ENCODE measurements at places on chromosomes 11 and 22.

DNA sequence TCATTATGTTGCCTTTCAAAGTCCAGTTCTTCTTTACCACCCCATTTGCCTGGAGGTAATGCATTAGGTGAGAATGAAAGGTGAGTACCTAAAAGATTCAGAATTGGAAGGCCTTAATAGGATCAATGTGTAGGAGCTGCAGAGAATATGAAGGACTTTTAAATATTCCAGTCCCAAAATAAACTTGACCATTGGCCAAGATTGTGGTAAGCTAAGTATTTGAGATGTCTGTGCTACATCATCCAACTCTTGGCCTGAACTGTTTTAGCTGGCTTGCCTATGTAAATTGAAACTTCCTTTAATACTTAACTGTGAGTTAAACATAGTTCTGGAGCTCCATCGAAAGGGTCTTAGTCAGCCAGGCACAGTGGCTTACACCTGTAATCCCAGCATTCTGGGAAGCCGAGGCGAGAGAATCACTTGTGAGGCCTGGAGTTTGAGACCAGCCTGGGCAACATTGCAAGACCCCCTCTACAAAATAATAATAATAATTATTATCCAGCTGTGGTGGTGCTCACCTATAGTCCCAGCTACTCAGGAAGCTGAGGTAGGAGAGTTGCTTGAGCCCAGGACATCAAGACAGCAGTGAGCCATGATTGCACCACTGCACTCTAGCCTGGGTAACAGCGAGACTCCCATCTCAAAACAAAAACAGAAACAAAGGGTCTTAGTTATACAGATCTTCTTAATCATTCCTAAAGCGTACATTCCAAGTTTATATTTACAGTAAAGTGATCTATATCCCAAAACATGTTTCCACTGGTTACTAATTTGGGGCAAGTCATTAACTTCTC is 29.8 kb downstream of the MTMR3 start:
- DNase-seq, result peak; percentile 86

GRCh38 chr22:35567351-35568141 is 26.9 kb downstream of the RASD2 start:
- no peak for DNase-seq

GRCh38 chr22:48900327-48900597 is 927.4 kb downstream of the BRD1 start:
- no peak for DNase-seq

GRCh38 chr11:119471329-119471728 is 48.4 kb upstream of the THY1 start:
- no peak for DNase-seq

- DNase-seq, result no peak
Measured at GRCh38 chr11:105245781-105246315, 106.3 kb upstream of the CARD18 start.

GRCh38 chr22:32123657-32124056 is 35.4 kb downstream of the C22orf42 start:
- DNase-seq, result no peak

GRCh38 chr11:114773541-114774338 is 95.4 kb downstream of the NXPE2 start:
- DNase-seq, result no peak

GRCh38 chr11:36146437-36146836 is 142.8 kb downstream of the COMMD9 start:
- DNase-seq, result no peak

- DNase-seq, result no peak
Measured at GRCh38 chr11:72223615-72224563, 678 bp upstream of the INPPL1 start.

- no peak for DNase-seq
Measured at GRCh38 chr11:66815646-66816045, 27.6 kb upstream of the RCE1 start.

- DNase-seq, result no peak
Measured at GRCh38 chr11:63993993-63994392, 7.8 kb downstream of the OTUB1 start.

GRCh38 chr11:56558574-56558973 is 15.5 kb upstream of the OR5M11 start:
- no peak for DNase-seq

GRCh38 chr11:68978931-68979594 is 1.7 kb downstream of the MRGPRD start:
- no peak for DNase-seq

DNA sequence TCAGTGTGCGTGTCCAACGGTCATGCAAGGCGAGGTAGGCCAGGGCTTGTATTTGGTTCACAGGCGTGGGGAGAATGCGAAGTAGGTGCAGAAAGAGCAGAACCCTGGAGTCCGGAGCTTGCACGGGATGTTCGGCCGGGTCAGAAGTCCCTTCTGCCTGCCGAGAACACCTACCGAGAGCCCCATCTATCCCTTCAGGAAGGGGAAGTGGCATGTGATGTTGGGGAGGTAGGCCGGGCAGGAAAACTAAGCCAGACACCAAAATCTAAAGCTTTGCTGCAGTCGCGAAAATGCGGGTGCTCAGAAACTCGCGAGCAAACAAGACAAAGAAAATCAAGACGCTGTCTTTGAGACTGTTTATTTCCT is 435 bp upstream of the TAF6L start:
- no peak for DNase-seq

DNA sequence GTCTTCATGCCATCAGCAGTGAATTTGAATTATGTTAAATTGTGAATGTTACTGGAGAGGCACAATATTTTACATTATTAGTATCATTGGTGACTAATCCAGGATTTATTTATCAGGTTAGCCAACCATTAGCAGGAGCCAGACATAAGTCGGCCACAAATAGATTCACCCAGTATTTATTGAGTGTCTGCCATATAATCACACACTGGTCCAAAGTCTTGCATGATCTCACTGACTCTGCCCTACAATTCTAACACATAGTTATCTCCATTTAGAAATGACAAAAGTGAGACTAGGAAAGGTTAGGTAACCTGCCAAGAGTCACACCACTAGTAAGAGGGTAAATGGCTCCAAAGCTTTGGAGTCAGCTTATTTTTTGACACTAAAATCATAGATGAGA is 179.6 kb downstream of the BLID start:
- no peak for DNase-seq

- no peak for DNase-seq
Measured at GRCh38 chr11:11335043-11335442, 18.0 kb downstream of the CSNK2A3 start.

GRCh38 chr11:133163463-133164419 is 368.6 kb downstream of the OPCML start:
- DNase-seq, result peak; percentile 7

DNA sequence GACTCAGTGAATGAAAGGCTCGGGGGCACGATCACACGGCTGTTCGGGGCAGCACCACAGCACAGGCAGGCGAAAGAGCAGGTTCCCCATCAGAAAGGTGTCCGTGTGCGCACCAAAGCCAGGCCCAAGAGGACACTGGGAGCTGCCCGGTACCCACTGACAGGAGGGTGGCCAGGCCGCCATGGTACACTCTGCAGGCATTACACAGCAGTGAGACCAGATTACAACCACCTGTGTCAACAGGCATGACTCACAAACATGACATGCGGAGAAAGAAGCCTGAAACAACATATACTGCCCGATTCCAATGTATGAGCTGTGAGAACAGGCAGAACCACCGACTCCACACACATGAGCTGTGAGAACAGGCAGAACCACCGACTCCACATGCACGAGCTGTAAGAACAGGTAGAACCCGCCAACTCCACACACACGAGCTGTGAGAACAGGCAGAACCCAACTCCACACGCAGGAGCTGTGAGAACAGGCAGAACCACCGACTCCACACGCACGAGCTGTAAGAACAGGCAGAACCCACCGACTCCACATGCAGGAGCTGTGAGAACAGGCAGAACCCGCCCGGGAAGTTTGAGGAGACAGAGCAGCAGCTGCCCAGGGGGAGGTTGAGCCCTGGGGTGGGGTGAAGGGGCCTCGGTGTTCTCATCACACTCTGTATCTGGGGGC is 32.6 kb downstream of the KIAA0930 start:
- no peak for DNase-seq

DNA sequence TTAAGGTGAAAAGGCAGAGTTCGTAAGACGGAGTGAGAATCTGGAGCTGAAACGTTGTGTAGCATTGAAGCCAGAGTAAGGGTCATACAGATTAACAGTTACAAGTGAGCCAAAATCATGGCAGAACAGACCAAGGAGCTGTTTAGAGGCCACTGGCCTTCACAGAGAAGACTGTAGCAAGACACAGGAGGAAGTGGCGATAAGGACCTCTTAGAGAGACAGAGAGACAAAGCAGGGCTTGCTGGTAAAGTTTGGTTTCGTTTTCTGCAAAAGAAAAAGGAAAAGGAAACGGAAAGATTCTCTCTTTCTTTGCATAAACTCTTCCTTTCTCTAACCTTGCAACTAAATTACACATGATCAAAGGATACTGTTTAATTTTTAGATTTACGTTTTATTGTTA is 83.0 kb downstream of the AASDHPPT start:
- no peak for DNase-seq

DNA sequence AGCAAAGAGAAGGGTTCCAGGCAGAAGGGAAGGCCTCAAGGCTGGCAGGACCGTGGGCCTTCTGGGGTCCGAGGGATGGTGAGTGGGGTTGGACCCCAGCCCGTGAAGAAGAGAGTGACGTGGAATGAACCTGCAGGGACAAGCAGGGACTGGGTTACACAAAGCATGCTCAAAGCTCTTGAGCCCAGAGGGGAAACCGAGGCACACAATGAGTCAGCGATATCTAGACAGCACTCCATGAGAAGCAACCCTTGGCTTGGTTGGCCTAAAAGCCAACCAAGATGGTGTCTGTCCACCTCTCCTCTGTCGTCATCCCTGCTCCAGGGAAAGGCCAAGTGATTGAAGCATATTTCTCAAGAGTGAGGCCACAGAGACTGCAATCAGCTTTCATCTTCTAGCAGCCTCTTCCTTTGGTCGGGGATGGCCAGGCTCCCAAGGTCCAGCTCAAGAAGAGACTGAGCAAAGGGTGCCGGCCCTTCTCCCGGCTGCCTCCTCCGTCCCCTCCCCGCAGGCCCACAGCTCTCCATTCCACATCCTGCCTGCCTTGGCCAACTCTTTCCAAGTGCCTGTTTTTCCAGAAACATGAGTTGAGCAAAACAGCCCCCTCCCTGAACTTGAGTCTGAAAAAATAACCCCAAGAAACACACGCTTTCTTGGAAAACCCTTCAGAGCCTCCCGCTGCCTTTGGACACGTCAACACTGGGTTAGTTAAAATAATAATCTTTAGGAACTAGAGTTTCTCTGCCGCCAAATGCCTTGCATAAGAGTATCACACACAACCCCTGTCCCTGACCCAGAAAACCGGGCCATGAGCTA is 556.6 kb downstream of the MIAT start:
- no peak for DNase-seq

GRCh38 chr11:24592360-24592759 is 95.5 kb downstream of the LUZP2 start:
- DNase-seq, result no peak

DNA sequence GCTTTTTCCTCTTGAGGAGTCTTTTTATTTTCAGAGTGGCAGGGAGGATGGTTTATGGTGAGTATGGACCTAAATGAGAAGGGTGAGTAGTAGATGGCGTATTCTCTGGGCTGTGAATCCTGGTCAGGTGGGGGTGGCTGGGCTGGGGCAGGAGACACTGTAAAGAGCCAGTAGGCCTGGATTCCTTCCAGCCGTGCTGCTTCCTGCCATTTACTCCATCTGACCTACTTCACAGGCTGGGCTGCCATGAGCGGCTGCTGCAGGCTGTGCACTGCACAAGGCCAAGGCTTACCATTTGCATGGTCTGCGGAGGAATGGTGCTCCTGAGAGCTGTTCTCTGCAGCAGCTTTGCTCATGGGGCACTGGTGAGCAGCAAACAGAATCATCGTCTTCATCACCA is 297.6 kb downstream of the KIRREL3 start:
- DNase-seq, result no peak

- no peak for DNase-seq
Measured at GRCh38 chr22:32802237-32802765, 796 bp downstream of the TIMP3 start.

DNA sequence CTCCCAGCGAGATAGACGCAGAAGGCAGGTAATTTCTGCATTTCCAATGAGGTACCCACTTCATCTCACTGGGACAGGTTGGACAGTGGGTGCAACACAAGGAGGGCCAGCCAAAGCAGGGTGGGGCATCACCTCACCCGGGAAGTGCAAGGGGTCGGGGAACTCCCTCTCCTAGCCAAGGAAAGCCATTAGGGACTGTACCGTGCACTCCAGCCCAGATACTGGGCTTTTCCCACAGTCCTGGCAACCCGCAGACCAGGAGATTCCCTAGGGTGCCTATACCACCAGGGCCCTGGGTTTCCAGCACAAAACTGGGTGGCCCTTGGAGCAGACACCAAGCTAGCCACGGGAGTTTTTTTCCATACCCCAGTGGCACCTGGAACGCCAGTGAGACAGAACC is 17.2 kb downstream of the TRPC6 start:
- DNase-seq, result no peak

- DNase-seq, result no peak
Measured at GRCh38 chr11:69218271-69218682, 62.5 kb downstream of the SMIM38 start.

- peak; percentile 63 for DNase-seq
Measured at GRCh38 chr11:126884594-126884993, 116.0 kb downstream of the KIRREL3 start.

GRCh38 chr11:1302041-1302460 is 7.4 kb downstream of the TOLLIP start:
- DNase-seq, result no peak

DNA sequence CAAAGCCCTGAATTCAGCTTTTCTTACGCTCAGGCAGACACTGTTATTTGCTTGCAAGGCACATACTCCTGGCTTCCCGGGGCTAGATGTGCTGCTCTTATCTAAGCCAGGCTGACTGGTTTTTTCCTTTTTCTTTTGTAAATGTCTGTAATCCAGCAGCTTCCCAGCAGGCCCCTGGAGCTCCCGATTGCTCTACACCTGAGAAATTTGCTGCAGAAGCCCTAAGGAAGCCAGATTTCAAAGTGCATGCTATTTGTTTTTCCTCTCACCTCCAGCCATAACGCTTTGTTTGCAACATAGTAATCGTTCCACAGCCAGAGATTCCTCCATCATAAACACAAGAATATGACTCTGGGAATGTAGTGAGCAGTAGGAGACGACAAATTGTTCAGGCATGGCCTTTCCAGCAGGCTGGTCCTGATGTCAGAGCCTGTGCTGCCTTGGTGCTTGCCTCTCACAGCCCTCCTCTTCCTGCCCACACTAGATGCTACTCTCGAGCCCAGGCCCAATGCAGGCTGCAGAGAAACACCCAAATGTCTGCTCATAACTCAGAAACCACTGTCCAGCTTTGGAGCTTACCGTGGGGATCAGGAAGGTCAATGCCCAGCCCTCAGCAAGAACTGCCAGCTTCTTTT is 54.7 kb upstream of the SLC6A5 start:
- no peak for DNase-seq

DNA sequence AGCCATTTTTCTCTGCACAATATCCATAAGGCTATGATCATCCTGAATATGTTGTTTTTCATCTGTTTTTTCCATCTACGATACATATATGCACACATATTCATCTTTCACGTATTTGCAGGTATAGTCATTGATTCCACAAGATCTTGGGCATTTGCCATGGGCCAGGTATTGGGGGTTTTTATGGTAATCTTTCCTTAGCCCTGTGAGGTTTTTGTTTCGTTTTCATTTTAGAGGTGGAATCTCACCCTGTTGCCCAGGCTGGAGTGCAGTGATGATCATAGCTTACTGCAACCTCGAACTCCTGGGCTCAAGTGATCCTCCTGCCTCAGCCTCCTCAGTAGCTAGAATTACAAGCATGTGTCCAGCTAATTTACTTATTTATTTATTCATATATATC is 20.0 kb downstream of the CD6 start:
- no peak for DNase-seq
